ENCODE measurements at places on chromosomes 16 and 17. TPM values are rescaled to one million over a fixed set of nuclear protein-coding genes. Genes with fewer than 3 reads are reported as not detected.

The SMURF2 gene
- 12.4 TPM for total RNA-seq

The TP53TG3 gene
- 0.67 TPM for total RNA-seq

The TMEM238L gene
- not detected for total RNA-seq

The SYCE1L gene
- 0.46 TPM for total RNA-seq

The CSH1 gene
- total RNA-seq: not detected

The EPX gene
- total RNA-seq: not detected

The FOXF1 gene
- 0.11 TPM for total RNA-seq

The RMI2 gene
- total RNA-seq: 0.48 TPM

The CACNG1 gene
- not detected for total RNA-seq

The CMTM4 gene
- 10.1 TPM for total RNA-seq

The MT4 gene
- total RNA-seq: not detected

The FNDC8 gene
- not detected for total RNA-seq

The RNU2-1 gene
- 9,490 TPM for total RNA-seq

The ADAD2 gene
- 0.65 TPM for total RNA-seq

The HP gene
- 6.4 TPM for total RNA-seq
